ENCODE measurements at places on chromosomes 6 and 20.

DNA sequence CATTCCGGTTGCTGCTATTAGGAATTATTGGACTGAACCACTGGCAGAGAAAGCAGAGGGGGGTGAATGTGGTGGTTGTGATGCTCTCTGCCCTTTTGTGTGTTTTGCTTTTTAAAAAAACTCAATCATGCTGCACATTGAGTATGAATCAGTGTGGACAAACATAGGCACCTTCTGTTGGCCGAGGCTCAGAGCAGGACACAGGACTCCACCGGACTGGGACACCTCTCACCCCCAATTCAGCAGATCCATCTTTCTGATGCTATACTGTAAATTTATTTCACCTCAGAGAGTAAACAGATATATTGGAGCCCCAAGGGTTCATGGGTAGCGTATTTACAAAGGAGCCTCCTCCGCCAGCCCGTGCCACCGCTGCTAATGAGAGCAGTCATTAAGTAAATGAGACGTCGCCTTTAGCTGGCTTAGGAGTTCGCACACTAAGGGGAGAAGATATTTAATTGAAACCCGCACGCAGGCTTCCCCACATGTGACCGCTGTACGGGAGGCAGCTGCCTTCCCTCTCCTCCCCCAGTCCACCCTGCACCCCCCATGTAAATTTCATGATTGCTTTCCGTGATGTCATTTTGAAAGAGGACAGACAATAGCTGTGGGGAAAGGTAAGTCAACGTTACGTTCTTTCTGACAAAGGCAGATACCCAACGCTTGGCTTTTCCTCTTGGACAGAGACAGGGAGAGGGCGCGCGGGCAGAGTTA lies at the start of gene MYT1:
MYT1 (plus strand) TSS at position 330 of the 714 bp plus-strand sequence. CDS start 34,410 bp downstream, outside the sequence.
- DNase-seq: no peak

- DNase-seq: no peak
Measured at GRCh38 chr6:125357515-125358256, 55.9 kb upstream of the HDDC2 start.

DNA sequence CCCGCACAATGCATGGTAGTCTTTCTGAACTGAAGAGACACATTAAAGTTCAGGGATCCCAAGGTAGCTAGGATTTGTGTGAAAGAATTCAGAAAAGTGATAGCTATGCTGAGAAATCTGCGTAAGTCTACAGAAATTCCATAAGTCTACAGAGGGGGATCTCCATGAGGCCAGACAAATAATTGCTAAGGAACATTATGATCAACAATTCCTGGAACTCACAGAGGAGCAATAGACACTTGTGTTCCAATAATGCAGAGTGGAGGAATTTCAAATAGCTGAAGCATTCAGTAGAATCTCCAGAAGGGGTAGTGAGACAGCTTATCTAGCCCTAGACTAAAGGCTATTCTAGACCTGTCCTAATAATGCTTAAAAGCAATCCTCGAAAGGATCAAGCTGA lies 315.7 kb upstream of the ECI2 start:
- DNase-seq: no peak

- no peak for DNase-seq
Measured at GRCh38 chr6:111848262-111848812, 24.9 kb downstream of the FYN start.

GRCh38 chr6:157008568-157008967 lies 231.4 kb downstream of the ARID1B start:
- no peak for DNase-seq

DNA sequence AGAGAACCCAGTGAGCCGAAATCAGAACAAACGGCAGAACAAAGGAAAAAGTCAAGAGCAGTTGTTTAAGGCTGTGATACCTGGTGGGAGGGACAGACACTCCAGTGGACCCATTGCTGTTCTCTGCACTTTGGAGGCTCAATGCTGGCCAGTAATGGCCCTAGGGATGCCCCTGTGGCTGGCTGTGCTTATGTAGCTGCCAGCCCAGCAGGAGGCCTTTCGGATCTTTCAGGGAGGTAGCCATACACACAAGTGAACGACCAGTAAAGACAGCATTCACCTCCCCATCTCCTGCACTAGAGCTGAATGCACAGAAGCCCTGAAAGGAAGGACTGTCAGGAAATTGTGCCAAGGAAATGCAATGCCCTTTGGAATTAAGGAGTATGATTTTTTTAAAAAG lies 34.3 kb downstream of the GPLD1 start:
- DNase-seq: no peak

Measured in Panc1 (cell line).